ENCODE measurements at places on chromosomes 2 and 18.

GRCh38 chr2:111694700-111695101, 189.3 kb downstream of the ANAPC1 start:
- peak; percentile 81 for DNase-seq

- no peak for DNase-seq
Measured at GRCh38 chr18:41165625-41166024, 789.4 kb upstream of the PIK3C3 start.

DNA sequence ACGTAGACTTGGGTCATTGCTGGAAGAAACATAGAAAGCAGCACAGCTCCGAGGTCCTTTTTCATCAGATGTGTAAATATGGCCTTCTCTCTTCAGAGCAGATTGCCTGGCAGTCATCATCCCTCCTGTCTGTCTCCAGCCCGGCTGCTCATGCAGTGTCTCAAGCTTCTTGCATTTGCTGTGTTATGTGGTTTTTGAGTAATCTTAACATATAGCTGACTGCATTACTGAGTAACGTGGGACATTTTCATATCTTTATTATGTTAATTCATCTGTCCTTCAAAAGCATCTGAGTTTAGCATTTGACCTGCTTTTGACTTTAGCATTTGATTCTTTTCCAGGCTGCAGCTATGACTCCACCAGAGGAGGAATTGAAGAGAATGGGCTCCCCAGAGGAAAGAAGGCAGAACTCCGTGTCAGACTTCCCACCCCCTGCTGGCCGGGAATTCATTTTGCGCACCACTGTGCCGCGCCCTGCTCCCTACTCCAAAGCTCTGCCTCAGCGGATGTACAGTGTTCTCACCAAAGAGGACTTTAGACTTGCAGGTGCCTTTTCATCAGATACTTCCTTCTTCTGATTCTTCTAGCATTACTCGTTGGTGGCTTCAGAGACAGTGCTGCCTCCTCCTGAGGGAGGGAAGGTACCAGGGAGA, 116.2 kb downstream of the RAB3GAP1 start:
- no peak for DNase-seq

DNA sequence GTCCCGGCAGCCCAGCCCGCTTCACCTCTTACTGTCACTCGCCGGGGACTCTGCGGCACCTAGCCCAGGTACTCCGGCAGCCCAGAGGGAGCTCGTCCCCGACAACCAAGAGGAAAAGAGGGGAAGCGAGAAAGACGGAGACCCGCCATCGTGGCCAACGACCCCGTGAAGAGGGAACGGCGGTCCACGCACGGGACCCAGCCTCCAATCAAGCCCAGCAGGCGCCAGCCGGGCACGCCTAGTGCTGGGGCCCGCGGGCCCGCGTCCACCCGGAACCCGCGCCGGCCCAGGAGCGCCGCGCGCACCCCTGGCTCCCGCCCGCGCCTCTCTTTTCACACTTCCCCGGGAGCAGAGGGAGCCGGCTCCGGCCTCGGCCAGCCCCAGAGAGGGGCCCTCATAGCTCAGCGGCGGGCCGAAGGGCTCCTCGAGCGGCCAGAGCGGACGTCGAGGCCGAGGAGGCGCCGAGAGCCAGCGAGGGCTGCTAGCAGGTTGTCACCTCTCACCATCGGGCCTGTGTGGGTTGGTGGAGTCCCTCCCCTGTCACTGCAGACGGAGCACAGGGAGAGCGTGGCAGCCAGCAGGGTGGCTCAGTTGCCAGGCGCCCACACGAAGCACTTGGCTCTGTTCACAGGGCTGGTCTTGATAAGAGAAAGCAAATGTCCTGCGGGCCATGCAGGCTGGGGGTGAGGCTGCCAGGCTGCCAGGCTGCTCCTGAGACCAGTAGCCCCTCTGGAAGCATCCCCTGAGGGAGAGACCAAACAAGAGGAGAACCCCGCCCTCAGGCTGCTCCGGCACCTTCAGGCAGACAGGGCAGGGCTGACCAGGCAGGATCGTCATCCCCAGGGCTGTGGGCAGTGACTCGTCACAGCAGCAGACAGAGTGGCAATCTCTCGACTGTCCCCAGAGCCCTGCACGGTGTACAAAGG, 36.9 kb upstream of the KLF11 start:
- DNase-seq: no peak

GRCh38 chr2:2831633-2832032, 500.6 kb upstream of the MYT1L start:
- no peak for DNase-seq

GRCh38 chr18:36179562-36180355, 7.5 kb upstream of the MOCOS start:
- no peak for DNase-seq

- DNase-seq: no peak
Measured at GRCh38 chr2:71675296-71675695, 221.9 kb downstream of the DYSF start.

DNA sequence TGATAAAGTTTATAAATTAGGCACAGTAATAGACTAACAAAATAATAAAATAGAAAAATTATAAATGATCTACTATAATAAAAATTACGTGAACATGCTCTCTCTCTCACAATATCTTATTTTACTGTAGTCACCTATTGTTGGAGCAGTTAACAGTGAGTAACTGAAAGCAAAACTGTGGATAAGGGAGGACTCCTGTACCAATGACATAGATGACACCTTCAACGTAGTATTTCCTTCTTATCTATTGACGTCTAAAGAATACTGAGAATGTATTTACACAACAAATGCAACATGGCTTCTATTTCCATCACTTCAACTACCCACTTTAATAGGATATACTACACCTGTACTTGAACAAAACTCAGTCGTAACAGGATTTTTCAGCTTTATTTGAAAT, 31.5 kb downstream of the HNRNPLL start:
- no peak for DNase-seq
